ENCODE measurements at places on chromosomes 5 and 9. TPM values are rescaled to one million over a fixed set of nuclear protein-coding genes. Genes with fewer than 3 reads are reported as not detected.

ANAPC2 gene
- 33.6 TPM for total RNA-seq

ANKRD20A1 gene
- total RNA-seq: 1.7 TPM

SGTB gene
- 20.1 TPM for total RNA-seq

SOWAHA gene
- total RNA-seq: not detected

PCA3 gene
- under 0.01 TPM for total RNA-seq

DMGDH gene
- total RNA-seq: 1.4 TPM

GLRA1 gene
- not detected for total RNA-seq

UCK1 gene
- total RNA-seq: 20.5 TPM

PAEP gene
- total RNA-seq: not detected

ORM2 gene
- not detected for total RNA-seq

KCTD16 gene
- total RNA-seq: 0.05 TPM

TAF11L5 gene
- total RNA-seq: not detected

ABHD17B gene
- 76.9 TPM for total RNA-seq

COL15A1 gene
- total RNA-seq: 31.5 TPM

SECISBP2 gene
- total RNA-seq: 30.0 TPM

BTNL8 gene
- 0.19 TPM for total RNA-seq

NME5 gene
- total RNA-seq: 2.4 TPM

SAPCD2 gene
- total RNA-seq: 36.3 TPM

GPRIN1 gene
- total RNA-seq: 8.7 TPM

ARID3C gene
- 0.51 TPM for total RNA-seq

CTNND2 gene
- not detected for total RNA-seq

PCDHAC1 gene
- total RNA-seq: 0.17 TPM

ANXA2R gene
- 7.7 TPM for total RNA-seq

ZNF79 gene
- total RNA-seq: 14.8 TPM

SHOC1 gene
- not detected for total RNA-seq

KDM3B gene
- total RNA-seq: 52.8 TPM

SLC45A2 gene
- total RNA-seq: 0.09 TPM

ASTN2 gene
- total RNA-seq: 3.4 TPM

JAKMIP2 gene
- total RNA-seq: not detected

SPATA31A3 gene
- total RNA-seq: not detected

MYOT gene
- total RNA-seq: not detected

UGT3A1 gene
- total RNA-seq: not detected

ANKRD18B gene
- total RNA-seq: 1.4 TPM
